ENCODE measurements at places on chromosomes 5 and 9.

GRCh38 chr9:38026021-38026809 is 42.8 kb downstream of the SHB start:
- no peak for DNase-seq

GRCh38 chr9:12702160-12702758 is 9.1 kb downstream of the TYRP1 start:
- no peak for DNase-seq

DNA sequence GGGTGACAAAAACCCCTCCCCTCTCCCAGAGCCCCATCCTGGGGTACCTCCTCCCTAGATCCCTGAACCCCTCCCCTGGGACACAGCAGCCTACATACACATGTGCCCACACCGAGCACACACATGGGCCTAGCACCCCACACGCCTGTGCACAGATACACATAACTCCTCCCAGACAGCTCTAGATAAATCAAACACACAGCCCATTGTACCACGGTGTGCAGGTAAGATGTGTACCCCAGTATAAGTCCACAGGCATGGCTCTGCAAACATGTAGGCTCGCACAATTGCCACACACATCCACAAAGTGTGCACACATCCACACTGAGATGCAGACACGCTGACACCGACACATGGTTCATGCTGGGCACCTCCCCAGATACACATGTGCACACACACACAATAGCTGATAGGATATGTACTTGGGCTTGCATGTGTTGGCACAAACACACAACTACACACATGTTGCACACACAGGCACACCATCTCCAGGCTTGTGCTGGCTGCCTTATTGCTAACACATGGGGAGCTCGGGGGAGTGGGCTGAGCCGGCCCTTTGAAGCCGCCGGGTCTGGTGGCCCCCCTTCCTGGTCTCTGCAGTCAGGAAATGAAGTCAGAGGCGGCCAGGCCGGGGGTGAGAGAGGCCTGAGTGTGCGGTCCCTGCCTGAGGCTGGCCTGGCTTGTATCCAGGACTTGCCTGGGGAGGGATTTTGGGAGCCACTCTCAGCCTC is 30.2 kb downstream of the GOLGA2 start:
- DNase-seq = no peak

DNA sequence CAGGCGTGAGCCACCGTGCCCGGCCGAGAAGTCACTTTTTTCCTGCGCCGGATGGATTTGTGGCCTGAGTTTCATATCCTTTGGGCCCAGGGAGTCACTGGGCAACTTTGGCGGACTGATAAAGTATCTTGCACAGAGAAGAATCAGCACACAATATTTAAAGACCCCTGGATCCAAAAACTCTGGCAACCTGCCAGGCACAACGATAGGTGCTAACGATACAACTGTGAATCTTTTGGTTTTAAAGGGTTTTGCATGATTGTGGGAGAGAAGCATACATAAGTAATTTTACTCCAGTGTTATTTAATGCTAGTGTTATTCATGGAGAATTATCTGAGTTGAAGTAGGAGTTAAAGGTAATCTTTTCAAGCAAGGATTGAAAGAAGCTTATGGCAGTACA is 85.3 kb downstream of the TAF11L14 start:
- no peak for DNase-seq

GRCh38 chr5:166163996-166164610 is 2127.3 kb upstream of the WWC1 start:
- no peak for DNase-seq

DNA sequence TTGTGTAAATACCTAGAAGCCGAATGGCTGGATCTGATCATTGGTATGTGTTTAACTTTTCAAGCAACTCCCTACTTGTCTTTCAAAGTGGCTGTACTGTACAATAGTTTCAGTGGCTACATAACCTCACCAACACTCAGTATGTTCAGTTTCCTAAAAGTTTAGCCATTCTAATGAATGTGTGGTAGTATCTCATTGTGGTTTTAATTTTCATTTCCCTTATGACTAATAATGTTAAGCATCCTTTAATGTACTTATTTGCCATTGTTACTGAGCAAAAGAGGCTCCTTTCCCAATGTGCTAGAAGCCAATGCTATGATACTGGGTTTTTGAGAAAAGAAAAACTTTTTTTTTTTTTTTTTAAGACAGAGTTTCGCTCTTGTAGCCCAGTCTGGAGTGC is 27.8 kb upstream of the ALDOB start:
- no peak for DNase-seq

GRCh38 chr9:129435291-129435690 is 185.6 kb downstream of the C9orf50 start:
- no peak for DNase-seq

- DNase-seq = no peak
Measured at GRCh38 chr5:10736354-10736753, 24.7 kb downstream of the DAP start.

DNA sequence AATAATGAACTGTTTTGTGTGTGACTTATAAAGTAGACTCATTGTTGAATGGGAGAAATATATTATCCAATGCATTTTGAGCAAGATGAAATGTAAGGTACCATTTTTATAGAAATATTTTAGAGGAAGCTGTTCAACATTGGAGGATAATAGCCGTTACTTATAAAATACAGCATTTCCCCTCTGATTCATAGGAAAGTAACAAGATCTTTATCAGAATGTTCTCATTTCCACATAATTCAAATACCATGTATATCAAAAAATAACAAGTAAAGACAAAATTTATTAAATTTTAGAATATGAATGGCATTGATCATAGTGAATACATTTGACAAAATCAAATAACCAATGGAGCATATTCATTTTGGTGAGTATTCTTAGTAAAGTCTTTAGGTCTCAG is 346.7 kb upstream of the PTGER4 start:
- no peak for DNase-seq

GRCh38 chr9:98993570-98993945 is 49.9 kb downstream of the COL15A1 start:
- no peak for DNase-seq

GRCh38 chr5:2196416-2196815 is 313.7 kb upstream of the IRX4 start:
- DNase-seq = no peak

DNA sequence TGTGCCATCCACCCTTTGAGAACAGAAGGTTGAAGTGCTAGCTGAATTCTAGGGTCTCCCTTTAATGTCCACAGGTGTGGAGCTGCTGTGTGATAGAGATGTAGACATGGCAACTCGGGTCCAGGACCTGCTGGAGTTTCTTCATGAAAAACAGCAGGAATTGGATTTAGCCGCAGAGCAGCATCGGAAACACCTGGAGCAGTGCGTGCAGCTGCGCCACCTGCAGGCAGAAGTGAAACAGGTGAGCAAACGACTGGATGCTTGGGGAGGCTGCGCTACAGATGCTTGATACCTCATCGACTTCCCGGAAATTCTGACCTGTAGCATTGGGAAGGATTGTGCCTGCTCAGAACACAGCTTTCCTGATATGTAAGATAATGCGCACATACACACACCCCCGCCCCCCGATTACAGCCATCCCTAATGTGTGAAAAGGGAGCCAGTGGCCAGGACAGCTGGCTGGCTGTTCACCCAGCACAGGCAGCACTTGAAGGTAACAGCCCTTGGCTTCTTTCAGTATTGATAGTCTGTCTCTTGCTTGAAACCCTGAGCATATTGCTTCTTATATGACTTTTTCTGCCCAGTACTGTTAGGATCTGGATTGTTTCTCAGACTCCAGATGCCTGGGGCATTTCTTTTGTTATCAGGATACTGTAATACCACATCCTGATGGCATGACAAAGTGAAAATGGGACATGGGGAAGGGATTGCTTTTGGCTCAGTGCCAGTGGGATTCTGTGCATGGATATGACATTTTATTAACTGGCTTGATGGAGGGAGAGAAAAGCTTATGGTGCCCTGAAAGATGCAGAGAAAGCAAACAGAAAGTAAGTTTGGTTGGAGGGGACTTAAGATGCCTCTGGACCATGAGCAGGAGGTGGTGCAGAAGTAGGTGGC is 216.8 kb upstream of the OTULINL start:
- no peak for DNase-seq

- DNase-seq = no peak
Measured at GRCh38 chr9:94174164-94174563, 84.9 kb upstream of the ZNF169 start.

- no peak for DNase-seq
Measured at GRCh38 chr5:16975950-16976624, 40.0 kb upstream of the MYO10 start.

- DNase-seq = no peak
Measured at GRCh38 chr5:132868754-132869153, 2.3 kb downstream of the UQCRQ start.

Measured in activated CD8-positive, alpha-beta T cell treated with anti-CD3 and anti-CD28 coated beads, Interleukin-2, amount 10 ng/mL, durations not matched to agents 7 days and 5 days (primary cell).